BJ (cell line): ENCODE measurements at places on chromosomes 11 and 22. TPM values are rescaled to one million over a fixed set of nuclear protein-coding genes. Genes with fewer than 3 reads are reported as not detected.

The SEC14L2 gene
- 20.1 and 22.8 TPM in 2 replicates for polyA plus RNA-seq

The MRPL40 gene
- 35.5 and 43.5 TPM in 2 replicates for polyA plus RNA-seq

The CXCR5 gene
- not detected in 2 replicates for polyA plus RNA-seq

The KDM4D gene
- 0.97 and 1.1 TPM in 2 replicates for polyA plus RNA-seq

The RCOR2 gene
- 1.6 and 2.5 TPM in 2 replicates for polyA plus RNA-seq

The ENTHD1 gene
- polyA plus RNA-seq = not detected in 2 replicates

The LRRC56 gene
- polyA plus RNA-seq = 0.92 and 1.5 TPM in 2 replicates

The C11orf91 gene
- not detected in 2 replicates for polyA plus RNA-seq

The PRRG4 gene
- polyA plus RNA-seq = not detected in 2 replicates

The FREY1 gene
- 0.22 and 0.33 TPM in 2 replicates for polyA plus RNA-seq

The OR8D4 gene
- polyA plus RNA-seq = not detected in 2 replicates

The SCUBE2 gene
- polyA plus RNA-seq = 1.4 and 2.0 TPM in 2 replicates

The LMO2 gene
- polyA plus RNA-seq = not detected in 2 replicates

The C22orf31 gene
- polyA plus RNA-seq = not detected in 2 replicates

The LSP1 gene
- not detected in 2 replicates for polyA plus RNA-seq

The NUDT8 gene
- polyA plus RNA-seq = 1.3 and 1.7 TPM in 2 replicates

The CALCB gene
- not detected in 2 replicates for polyA plus RNA-seq

The TRPT1 gene
- 30.7 and 53.1 TPM in 2 replicates for polyA plus RNA-seq

The GAL gene
- 2.8 and 3.0 TPM in 2 replicates for polyA plus RNA-seq

The ARRB1 gene
- polyA plus RNA-seq = 10.0 and 15.7 TPM in 2 replicates

The DRD4 gene
- polyA plus RNA-seq = not detected in 2 replicates

The OR51B4 gene
- not detected in 2 replicates for polyA plus RNA-seq

The NXPE4 gene
- polyA plus RNA-seq = not detected in 2 replicates

The MS4A13 gene
- polyA plus RNA-seq = not detected in 2 replicates

The SEPTIN3 gene
- 0.02 and 0.06 TPM in 2 replicates for polyA plus RNA-seq

The PANX2 gene
- polyA plus RNA-seq = 0.92 and 1.4 TPM in 2 replicates

The PRPF19 gene
- 17.6 and 48.6 TPM in 2 replicates for polyA plus RNA-seq

The COPB1 gene
- polyA plus RNA-seq = 120 and 179 TPM in 2 replicates

The DEUP1 gene
- polyA plus RNA-seq = not detected in 2 replicates

The APOA1 gene
- not detected in 2 replicates for polyA plus RNA-seq

The CCDC15 gene
- polyA plus RNA-seq = 0.66 and 1.3 TPM in 2 replicates

The CDKN1C gene
- 2.1 and 2.5 TPM in 2 replicates for polyA plus RNA-seq

The SLC25A18 gene
- 0.07 TPM in 1 of 2 replicates, not detected in the other for polyA plus RNA-seq

The SPI1 gene
- not detected in 2 replicates for polyA plus RNA-seq

The DEPDC7 gene
- 4.2 and 7.6 TPM in 2 replicates for polyA plus RNA-seq

The HEPN1 gene
- not detected in 2 replicates for polyA plus RNA-seq

The TRIM66 gene
- 4.2 and 5.6 TPM in 2 replicates for polyA plus RNA-seq

The TRPM5 gene
- not detected in 2 replicates for polyA plus RNA-seq

The ANGPTL5 gene
- polyA plus RNA-seq = not detected in 2 replicates

The HRAS gene
- polyA plus RNA-seq = 50.3 and 90.4 TPM in 2 replicates

The CD248 gene
- 83.0 and 180 TPM in 2 replicates for polyA plus RNA-seq

The RAG2 gene
- polyA plus RNA-seq = not detected in 2 replicates

The POTEH gene
- not detected in 2 replicates for polyA plus RNA-seq

The INS gene
- not detected in 2 replicates for polyA plus RNA-seq

The SMTNL1 gene
- polyA plus RNA-seq = not detected in 2 replicates

The ZP1 gene
- polyA plus RNA-seq = 0.36 and 0.67 TPM in 2 replicates

The GUCY1A2 gene
- polyA plus RNA-seq = 0.53 and 1.2 TPM in 2 replicates

The C22orf15 gene
- polyA plus RNA-seq = 2.6 and 4.0 TPM in 2 replicates

The VPREB3 gene
- 0.21 TPM in 1 of 2 replicates, not detected in the other for polyA plus RNA-seq

The CLMP gene
- 174 and 219 TPM in 2 replicates for polyA plus RNA-seq

The KRTAP5-1 gene
- not detected in 2 replicates for polyA plus RNA-seq

The KCNQ1OT1 gene
- 0.16 and 0.18 TPM in 2 replicates for polyA plus RNA-seq

The TENM4 gene
- polyA plus RNA-seq = 0.36 and 0.39 TPM in 2 replicates

The MMP8 gene
- polyA plus RNA-seq = not detected in 2 replicates

The SLC25A45 gene
- 1.1 and 2.1 TPM in 2 replicates for polyA plus RNA-seq
